Activated T-cell treated with anti-CD3 and anti-CD28 coated beads, Interleukin-2, amount 50 U/mL, for 72 hours (primary cell): ENCODE measurements at places on chromosomes 3 and 15.

DNA sequence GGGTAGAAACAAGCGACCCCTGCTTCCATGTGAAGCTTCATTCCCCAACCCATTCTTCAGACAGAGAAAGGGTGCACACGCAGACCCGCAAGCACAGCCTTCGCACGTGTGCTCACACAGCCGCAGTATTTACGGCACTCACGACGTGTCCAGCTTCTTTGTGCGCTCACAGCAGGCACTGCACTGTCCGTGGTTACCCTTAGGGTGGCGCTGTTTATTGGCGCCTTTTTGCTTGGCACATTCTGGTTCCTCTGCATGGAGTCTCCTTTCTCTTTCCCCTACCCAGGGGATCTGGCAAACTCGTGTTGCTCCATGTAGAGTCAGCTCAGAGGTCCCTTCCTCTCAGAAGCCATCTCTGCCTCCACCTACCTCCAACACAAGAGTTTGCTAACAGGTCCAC is 115.1 kb downstream of the SLCO3A1 start:
- no peak for DNase-seq

GRCh38 chr3:61890586-61890985 is 329.2 kb downstream of the PTPRG start:
- no peak for DNase-seq

DNA sequence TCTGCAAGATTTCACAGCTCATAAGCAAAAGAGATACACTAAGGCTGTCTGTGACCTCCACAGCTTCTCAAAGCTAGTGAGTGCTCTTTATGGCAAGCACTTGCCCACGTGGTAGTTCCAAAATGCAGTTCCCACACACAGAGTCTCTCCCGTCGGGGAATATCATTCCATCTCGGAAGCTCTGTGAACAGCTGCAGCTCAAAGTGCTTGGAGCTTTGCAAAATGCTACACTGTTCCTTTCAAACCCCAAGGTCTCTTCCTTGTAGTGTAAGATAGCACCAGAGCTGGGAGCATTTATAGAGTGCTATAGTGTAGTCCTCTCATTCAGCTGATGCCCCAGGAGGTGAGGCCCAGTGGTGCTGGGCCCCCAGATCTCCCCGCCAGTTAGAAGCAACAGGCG is 36.1 kb downstream of the ST6GAL1 start:
- DNase-seq: no peak

GRCh38 chr15:60478566-60479360 is at the start of gene ICE2:
ICE2 (minus strand) TSS chr15:60479142; CDS start chr15:60477977, 1,165 bp downstream.
- DNase-seq: peak; percentile 97

- no peak for DNase-seq
Measured at GRCh38 chr3:76958274-76958673, 81.6 kb upstream of the ROBO2 start.

- no peak for DNase-seq
Measured at GRCh38 chr15:41790756-41791546, 16.7 kb downstream of the MAPKBP1 start.

DNA sequence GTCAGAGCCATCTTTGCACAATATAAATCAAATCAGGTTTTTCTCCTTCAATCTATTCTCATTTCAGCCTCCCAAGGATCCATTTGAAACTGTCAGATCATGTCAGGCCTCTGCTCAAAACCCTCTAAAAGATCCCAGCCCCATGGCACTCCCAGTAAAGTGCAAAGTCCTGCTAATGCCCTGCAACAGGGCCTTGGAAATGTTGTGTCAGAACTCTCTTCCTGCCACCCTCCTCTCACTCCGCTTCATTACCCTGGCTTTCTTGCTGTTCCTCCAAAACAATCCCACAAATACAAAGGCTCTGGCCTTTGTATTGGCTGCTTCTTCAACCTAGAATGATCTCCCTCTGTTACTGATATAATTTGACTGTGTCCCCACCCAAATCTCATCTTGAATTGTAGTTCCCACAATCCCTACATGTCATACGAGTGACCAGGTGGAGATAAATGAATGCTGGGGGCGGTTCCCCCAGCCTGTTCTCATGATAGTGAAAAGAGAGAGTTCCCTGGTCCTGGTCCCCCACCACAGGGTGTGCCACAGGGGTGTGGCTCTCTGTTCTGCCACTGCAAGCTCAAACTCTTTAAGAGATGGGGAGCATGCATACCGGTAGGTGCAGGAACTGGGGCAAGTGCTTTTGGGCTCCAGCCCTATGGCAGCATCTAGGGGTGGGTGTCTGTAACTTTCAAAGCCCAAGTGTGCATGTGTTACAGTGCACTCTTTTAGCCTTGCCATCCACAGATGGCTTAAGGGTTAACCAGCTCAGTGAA is 22.9 kb upstream of the TRA2B start:
- DNase-seq: no peak

DNA sequence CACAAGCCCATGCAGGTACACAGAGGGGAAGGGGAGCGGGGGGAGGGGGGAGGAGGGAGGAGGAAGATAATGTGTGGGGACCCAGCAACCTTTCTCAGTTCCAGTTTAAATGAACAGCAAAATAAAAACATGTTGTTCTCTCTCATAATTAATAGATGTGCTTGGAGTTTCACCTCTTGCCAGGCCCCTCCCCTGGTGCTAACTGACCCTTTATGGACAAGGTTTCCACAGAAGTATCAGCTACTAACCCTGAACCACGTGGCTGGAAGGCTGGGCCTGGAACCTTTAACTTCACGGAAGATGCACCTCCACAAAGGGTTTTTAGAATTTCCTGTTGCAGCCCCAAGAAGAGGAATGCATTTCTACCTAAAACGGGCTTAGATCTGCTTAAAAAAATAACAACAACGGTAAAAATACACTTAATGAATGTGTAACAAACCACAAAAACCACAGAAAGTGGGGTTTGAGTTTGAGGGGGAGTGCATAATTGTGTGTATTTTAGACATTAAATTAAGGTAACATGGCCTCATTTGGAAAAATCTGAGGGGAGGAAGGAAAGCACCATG is 14.8 kb upstream of the SMAD3 start:
- DNase-seq: no peak

GRCh38 chr3:162295323-162295983 is 798.8 kb downstream of the OTOL1 start:
- DNase-seq: no peak

DNA sequence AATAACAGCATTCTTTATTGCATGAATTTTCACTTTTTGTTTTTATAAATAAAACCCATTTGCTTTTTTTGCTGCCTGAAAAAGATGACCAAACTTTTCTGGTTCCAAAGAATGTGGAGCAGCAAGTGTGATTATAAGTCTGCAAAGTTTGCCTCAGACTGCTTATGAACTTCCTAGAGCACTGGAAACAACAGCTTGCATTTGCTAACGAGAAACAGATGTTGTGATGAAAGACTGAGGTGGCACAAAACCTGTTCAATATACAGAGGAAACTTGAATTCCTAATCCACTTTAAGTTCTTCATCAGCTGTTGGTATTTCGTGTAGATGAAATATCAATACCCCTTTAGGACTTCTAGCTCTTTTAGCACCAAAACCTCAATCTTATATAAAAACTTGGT is 9.3 kb downstream of the ZPLD1 start:
- no peak for DNase-seq

GRCh38 chr3:152232001-152232400 is 36.7 kb upstream of the MBNL1 start:
- no peak for DNase-seq

- DNase-seq: no peak
Measured at GRCh38 chr3:186421946-186422345, 59.9 kb upstream of the DGKG start.
